ENCODE measurements at places on chromosomes 2 and 18.

GRCh38 chr2:232418466-232419244 lies 12.0 kb downstream of the ALPG start:
- DNase-seq, result no peak

DNA sequence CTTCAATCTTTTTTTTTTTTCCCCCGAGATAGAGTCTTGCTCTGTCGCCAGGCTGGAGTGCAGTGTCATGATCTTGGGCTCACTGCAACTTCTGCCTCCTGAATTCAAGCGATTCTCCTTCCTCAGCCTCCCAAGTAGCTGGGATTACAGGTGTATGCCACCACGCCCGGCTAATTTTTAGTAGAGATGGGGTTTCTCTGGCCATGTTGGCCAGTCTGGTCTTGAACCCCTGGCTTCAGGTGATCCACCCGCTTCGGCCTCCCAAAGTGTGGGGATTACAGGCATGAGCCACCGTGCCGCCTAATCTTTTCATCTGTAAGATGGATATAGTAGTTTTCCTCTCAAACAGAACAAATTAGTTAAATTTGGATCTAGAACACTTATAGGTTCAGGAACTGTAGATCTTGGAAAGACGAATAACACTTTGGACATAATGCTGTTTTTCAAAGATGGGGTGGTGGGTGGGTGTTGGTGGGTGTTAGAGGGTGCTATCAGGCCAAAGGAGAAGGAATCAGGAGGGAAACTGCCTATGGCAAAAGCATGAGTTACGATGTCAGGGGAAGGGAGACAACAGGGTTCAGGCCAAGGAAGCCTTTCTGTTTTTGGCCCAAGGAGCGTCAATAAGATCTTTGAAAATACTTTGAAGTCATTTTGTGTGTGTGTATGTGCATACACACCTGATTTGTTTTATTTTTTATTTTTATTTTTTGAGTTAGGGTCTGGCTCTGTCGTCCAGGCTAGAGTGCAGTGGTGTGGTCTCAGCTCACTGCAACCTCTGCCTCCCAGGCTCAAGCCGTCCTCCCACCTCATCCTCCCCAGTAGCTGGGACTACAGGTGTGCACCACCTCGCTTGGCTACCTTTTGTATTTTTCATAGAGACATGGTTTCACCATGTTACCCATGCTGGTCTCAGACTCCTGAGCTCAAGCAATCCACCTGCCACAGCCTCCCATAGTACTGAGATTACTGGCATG lies 6.8 kb downstream of the RPL37A start:
- DNase-seq, result no peak

DNA sequence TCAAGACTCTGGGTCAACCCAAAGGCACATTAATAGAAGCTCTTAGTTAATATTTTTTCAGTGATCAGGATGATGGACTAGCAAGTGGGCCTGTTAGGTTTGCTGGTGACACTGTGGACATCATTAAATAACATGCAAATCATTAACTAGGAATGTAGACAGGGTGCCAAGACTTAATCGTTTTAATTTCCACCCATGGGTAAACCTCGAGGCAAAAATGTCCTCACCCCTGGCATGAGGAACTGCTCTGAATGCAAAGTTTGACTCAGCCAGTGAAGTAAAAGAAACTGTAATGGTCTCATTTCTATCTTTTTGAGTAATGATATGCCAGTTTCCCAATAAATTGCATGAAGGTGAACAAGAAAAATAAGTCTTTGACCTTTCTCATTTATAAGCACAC lies 152.6 kb upstream of the MEX3C start:
- DNase-seq, result no peak

GRCh38 chr2:72562451-72563153 lies 263.2 kb downstream of the EXOC6B start:
- no peak for DNase-seq

GRCh38 chr18:24078391-24078790 lies 60.5 kb upstream of the CABYR start:
- no peak for DNase-seq

GRCh38 chr2:68418855-68419254 lies 48.2 kb downstream of the FBXO48 start:
- DNase-seq, result no peak

DNA sequence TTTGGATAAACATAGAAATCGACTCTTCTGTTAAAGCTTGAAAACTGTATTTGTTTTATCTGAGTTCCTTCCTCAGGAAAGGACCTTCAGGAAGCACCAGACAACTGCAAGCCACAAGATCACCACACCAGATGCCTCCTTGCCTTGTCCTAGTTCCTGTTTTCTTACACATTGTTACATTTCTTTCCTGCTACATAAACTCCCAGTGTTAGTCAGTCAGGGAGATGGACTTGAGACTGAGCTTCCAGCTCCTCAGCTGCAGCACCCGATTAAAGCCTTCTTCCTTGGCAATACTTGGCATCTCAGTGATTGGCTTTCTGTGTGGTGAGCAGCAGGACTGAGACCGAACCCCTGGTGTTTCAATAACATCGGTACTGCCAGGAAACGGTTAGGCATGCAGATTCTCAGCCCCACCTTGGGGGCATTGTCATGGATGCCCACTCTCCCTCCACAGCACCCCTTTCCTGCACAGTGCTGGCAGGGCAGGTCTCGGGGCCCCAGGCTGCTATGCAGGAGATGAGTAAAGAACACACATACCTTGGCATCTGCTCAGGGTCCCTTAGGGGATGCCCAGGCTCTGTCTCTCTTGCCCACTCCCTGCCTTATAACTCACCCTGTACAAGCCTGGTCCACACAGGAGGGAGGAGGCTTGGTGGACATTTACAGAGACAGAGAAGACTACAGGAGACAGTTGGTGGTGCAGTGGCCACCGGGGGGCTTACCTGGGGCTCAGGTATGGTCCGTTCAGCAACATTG lies 32.6 kb downstream of the ANKMY1 start:
- DNase-seq, result no peak

- DNase-seq, result no peak
Observed at GRCh38 chr2:206282746-206283145, 8.3 kb downstream of the ZDBF2 start.
